Activated CD8-positive, alpha-beta T cell treated with anti-CD3 and anti-CD28 coated beads for 36 hours (primary cell): ENCODE measurements at places on chromosomes 5 and 9. TPM values are rescaled to one million over a fixed set of nuclear protein-coding genes. Genes with fewer than 3 reads are reported as not detected.

GRCh38 chr9:10144355-10144754 lies 468.4 kb downstream of the PTPRD start:
- no peak for DNase-seq
- H3K36me3 ChIP-seq = no peaks in the 10 kb centered on the region
- no peaks in the 10 kb centered on the region for H3K4me1 ChIP-seq
- H3K27ac ChIP-seq = no peak overlapping the region
- no peak overlapping the region for H3K4me3 ChIP-seq
- no peaks in the 10 kb centered on the region for H3K27me3 ChIP-seq

LCN1 gene
- not detected for total RNA-seq

SH3TC2 gene
- total RNA-seq = not detected

GRCh38 chr5:142654578-142655058 lies 31.3 kb downstream of the FGF1 start:
- H3K4me3 ChIP-seq = no peak overlapping the region
- no peaks in the 10 kb centered on the region for H3K36me3 ChIP-seq
- H3K27me3 ChIP-seq = peaks cover 12% of the 10 kb centered on the region
- H3K4me1 ChIP-seq = no peaks in the 10 kb centered on the region
- H3K27ac ChIP-seq = no peak overlapping the region
- DNase-seq = no peak

DNA sequence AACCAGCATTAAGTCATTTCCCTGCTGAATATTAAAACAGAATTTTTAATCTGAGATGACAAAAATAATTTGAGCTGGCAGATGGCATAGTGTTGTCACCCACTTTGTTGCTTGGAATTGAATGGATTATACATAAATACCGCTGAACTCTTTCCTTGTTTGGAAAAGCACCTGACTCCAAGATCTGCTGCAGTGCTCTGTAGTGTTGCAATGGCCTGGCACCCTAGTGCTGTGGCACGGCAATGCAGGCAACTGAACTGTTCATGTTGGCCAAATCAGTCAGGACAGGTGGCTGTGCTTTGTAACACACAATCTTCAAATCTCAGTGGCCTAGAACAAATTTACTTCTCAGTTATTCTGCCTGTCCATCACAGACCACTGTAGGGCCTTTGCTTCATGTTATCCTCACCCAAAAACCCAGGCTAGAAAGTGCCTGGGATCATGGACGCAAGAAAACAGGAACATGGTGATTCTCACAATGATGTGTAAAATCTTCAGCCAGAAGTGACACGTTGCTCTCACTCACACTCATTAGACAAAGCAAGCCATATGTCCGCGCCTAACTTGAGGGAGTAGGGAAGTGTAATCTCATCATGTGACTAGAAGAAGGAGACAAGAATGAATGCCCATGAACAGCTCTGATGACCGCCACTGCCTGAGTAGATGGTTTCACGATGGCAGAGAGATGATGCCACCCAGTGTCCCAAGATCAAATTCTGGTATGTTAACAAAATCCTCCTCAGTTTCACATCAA lies 191.9 kb upstream of the PUM3 start:
- DNase-seq = no peak
- no peaks in the 10 kb centered on the region for H3K36me3 ChIP-seq
- no peaks in the 10 kb centered on the region for H3K4me1 ChIP-seq
- no peak overlapping the region for H3K27ac ChIP-seq
- no peak overlapping the region for H3K4me3 ChIP-seq

DNA sequence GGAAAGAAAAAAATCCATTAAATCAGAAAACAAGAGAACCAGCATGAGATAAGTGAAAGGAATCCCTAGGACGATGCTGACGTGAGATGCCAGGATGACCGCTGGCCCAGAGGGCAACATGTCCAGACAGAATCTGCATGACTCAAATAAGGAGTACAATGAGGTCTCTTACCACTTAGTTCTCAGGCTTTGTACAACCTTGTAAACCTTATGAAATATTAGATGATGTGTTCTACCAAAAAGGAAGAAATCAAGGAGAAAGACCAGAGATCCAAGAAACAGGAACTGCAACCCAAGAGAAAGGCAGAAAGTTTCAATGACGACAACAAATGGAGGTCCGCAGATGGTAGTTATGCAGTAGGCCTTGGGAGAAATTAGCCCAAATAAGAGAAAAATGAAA lies 2.8 kb upstream of the GPR150 start:
- H3K36me3 ChIP-seq = peaks cover 16% of the 10 kb centered on the region
- H3K27me3 ChIP-seq = no peaks in the 10 kb centered on the region
- DNase-seq = no peak
- peaks cover 43% of the 10 kb centered on the region for H3K4me1 ChIP-seq
- no peak overlapping the region for H3K4me3 ChIP-seq

LYSMD3 gene
- total RNA-seq = 14.7 TPM

GRCh38 chr5:72474046-72474500 lies 33.1 kb downstream of the ZNF366 start:
- no peaks in the 10 kb centered on the region for H3K36me3 ChIP-seq
- peaks cover 20% of the 10 kb centered on the region for H3K27me3 ChIP-seq
- no peaks in the 10 kb centered on the region for H3K4me1 ChIP-seq
- H3K27ac ChIP-seq = no peak overlapping the region
- no peak overlapping the region for H3K4me3 ChIP-seq

DNA sequence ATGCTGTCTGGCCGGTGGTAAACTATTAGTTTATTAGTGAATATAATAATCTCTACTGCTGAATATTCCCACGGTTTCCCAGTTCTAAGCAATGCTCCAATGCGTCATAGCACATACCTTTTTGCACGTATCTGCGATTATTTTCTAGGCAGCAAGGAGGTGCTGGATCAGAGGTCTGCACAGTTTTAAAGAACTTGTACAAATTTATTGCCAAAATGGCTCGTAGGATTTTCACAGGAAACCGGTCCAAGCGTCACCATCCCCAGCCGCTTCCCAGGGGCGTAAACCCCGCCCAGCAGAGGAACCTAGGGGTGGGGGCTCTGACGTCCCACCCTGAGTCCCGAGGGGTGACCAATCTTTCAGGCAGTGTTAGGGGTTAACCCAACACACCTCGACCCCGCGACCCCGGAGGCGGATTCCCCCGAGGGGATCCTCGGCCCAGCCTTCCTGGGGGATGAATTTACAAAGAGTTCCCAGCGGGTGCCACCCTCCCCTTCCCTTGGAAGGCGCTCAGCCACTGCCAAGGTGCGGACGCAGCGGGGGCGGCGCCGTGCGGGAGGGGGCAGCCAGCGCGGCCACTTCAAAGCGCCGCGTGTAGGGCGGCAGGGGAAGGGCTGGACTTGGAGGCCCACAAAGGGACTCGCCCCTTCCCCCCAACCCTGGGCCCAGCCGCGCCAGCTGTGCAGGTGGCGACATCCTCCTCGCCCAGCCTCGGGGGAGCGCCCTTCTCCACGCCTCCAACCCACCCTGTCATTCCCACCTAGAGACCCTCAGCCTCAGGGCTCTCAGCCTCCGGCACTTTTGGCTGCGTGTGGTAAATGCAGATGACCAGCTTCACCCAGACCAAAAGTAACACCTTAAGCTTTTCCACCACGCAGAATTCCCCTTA lies 43.5 kb upstream of the TCF7 start:
- H3K27ac ChIP-seq = peak overlapping the region; percentile 89
- peak; percentile 69 for DNase-seq
- H3K36me3 ChIP-seq = no peaks in the 10 kb centered on the region
- peaks cover 65% of the 10 kb centered on the region for H3K4me1 ChIP-seq
